SJCRH30 (cell line): ENCODE measurements at places on chromosomes 2 and 18.

DNA sequence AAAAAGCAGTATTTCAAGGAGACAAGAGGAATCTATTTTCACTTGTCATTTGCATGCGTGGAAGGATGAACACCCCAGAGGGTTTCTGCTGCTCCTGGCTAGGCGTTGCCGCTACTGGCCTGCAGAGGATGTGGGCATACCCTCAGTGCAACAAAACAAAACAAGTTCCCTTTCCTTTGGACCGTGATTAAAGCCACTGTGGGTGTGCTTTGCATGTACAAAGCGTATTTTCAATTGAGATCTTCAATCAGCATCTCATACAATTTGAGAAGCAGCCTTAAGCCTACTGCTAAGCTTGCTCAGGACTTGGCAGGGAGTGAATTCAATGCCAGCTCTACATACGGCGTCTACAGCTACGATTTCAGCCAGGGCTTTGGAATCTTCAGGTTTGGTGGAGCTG, 298.4 kb downstream of the LPIN1 start:
- peaks cover 6% of the 10 kb centered on the region; the same call in 1 of the 2 replicates for H3K4me1 ChIP-seq
- no peaks in the 10 kb centered on the region for H3K27me3 ChIP-seq
- no peak for DNase-seq
- no peak overlapping the region for H3K4me3 ChIP-seq
- no peaks in the 10 kb centered on the region for H3K36me3 ChIP-seq

DNA sequence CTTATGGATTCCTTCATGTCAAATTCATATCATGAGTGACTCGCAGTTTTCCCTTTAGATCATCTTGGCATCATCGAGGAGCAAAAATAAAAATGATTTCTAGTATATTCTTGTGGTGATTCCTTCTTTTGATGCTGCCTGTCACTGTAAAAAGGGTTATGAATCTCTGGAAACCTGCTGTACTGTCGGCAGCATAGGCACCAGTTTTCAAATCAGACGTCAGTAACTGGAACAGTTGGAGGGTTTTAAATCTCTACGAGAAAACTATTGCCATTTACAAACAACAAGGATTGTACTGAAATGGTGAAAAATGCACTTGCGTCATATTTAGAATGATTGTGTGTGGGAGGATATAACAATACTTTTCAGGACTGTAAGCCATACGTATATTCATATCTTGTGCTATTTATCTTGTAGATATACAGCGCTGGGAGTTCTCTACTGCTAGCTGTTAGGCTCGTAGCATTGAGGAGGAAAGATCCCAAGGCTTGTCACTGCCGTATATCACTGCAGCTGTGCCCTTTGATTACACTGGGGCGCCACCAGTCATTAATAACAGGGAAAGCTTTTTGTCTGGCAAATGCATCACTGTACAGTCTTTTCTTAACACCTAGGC, 320.7 kb downstream of the MTX2 start:
- H3K36me3 ChIP-seq, result no peaks in the 10 kb centered on the region
- DNase-seq, result no peak
- no peak overlapping the region for H3K27ac ChIP-seq

DNA sequence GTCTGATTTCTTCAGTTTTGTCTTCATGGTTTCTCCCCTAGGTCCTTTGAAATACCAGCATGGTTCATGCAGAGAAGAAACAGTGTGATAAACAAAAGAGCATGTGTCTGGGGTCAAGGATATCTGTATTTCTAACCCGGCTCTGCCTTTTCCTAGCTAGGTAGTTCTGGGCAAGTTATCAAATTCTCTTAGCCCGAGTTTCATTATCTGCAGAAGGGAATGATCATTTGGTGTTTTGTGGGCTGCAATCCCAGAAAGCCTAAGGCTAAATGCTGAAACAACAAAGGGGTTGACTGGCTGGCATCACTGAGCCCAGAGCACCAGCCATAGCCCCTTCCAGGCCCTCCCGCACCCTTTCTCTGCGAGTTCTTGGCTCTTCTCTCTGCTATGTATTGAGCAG, 51.7 kb upstream of the DAPL1 start:
- peaks cover 6% of the 10 kb centered on the region for H3K4me1 ChIP-seq
- no peak for DNase-seq
- H3K27me3 ChIP-seq, result no peaks in the 10 kb centered on the region
- no peak overlapping the region for H3K27ac ChIP-seq

GRCh38 chr2:53075760-53076159, 691.8 kb upstream of the CHAC2 start:
- DNase-seq, result peak; percentile 23
- no peak overlapping the region for H3K27ac ChIP-seq
- no peaks in the 10 kb centered on the region; the same call in 1 of the 2 replicates for H3K27me3 ChIP-seq
- no peaks in the 10 kb centered on the region; the same call in 1 of the 2 replicates for H3K4me1 ChIP-seq

- peaks cover 12% of the 10 kb centered on the region; the same call in 1 of the 2 replicates for H3K4me1 ChIP-seq
- peak; percentile 90 for DNase-seq
- no peaks in the 10 kb centered on the region for H3K36me3 ChIP-seq
- H3K4me3 ChIP-seq, result no peak overlapping the region
- no peaks in the 10 kb centered on the region for H3K27me3 ChIP-seq
Observed at GRCh38 chr2:17634997-17635396, 94.5 kb downstream of the VSNL1 start.
